Epithelial cell of prostate (primary cell): ENCODE measurements at places on chromosomes 3 and 15.

GRCh38 chr3:58038675-58039292 is 30.6 kb downstream of the FLNB start:
- no peak for DNase-seq

GRCh38 chr3:37386627-37387230 is 212.3 kb upstream of the LRRFIP2 start:
- DNase-seq: no peak

- no peak for DNase-seq
These were observed 148.9 kb downstream of the PLCL2 start for GRCh38 chr3:17033516-17034168.

GRCh38 chr15:41897363-41897799 is 3.5 kb upstream of the SPTBN5 start:
- DNase-seq: no peak

DNA sequence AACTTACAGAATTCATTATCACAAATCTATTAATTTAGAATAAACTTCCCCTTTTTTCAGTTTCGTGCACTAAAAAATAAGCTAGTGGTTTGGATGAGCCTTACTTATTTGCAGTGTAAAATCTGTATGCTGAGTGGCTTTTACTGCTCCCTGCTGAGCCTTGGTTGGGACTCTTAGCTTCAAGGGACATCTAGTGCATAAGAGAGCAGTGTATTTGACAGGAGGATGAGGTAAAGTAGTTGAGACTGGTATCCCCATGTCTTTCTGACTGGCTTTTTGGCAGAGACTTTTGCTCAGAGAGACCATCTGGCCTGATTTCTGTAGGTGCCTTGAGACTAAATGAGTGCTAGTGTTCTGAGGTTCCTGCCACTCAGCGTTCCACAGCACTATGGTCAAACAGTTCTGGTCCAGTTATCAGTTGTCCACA is 11.8 kb downstream of the CAPN7 start:
- no peak for DNase-seq

DNA sequence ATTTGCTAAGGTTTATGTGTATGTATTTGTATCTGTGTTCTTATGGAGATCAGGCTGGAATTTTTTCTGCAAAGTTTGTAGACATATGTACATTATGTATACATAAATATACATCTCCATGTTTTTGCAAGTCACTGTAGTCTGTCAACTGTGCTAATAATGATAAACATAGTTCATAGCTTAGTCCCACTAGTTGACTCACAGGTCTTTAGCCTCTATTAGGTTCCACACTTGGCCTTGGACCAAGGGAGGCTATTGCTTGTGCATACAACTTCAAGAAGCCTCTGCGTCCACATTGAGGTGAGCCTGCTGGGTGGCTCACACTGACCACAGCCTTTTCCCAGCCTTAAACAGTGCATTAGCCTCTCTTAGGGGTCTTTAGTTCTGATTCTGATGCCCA is 243.8 kb upstream of the PEX5L start:
- DNase-seq: peak; percentile 31

- peak; percentile 99 for DNase-seq
These were observed 403.3 kb upstream of the THBS1 start for GRCh38 chr15:39177561-39177960.

DNA sequence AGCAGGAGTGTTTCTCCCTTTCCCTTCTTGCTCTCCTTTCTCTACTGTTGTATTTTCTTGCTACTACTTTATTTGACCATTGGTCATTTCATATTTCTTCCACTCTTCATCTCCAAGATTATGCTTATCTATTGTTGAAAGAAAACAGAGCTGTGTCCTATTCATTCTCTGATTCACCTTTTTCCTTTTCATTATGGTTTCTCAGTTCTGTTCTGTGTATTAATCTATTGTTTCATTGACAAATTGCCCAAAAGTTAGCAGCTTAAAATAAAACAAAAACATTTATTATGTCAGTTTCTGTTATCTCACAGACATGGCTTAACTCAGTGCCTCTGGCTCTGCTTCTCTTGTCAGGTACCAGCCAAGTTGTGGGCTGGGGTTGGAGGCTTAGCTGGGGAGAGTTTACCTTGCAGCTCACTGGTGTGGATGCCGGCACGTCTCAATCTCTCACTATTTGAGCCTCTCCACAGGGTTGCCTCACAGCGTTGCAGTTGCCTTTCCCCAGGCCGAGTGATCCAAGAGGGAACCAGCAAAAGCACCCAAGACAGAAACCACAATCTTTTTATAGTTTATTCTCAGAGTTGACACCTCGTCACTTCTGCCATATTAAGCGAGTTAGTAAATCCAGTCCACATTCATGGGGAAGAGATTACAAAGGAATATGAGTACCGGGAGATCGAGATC is 36.9 kb upstream of the FILIP1L start:
- DNase-seq: no peak

DNA sequence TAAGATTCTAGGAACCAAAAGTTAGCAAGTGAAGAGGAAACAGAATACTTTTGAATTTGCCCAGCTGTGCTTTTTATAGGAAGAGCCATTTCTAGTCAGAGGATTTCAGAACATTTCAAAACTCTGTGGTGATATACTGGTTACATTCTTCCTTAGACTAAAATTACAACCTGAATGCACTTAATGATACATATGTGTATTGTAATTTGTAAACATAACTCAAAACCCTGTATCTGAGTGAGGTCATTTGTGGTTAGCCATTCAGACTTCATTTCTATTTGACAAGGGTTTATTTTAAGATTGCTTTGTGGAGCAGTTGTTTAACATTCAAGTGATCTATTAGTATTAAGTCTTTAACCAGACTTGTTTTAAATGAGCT is 59.4 kb upstream of the TRIM71 start:
- DNase-seq: no peak

GRCh38 chr3:24588629-24589512 is 94.2 kb upstream of the THRB start:
- no peak for DNase-seq

GRCh38 chr3:14252321-14253021 is 73.9 kb downstream of the LSM3 start:
- DNase-seq: no peak

DNA sequence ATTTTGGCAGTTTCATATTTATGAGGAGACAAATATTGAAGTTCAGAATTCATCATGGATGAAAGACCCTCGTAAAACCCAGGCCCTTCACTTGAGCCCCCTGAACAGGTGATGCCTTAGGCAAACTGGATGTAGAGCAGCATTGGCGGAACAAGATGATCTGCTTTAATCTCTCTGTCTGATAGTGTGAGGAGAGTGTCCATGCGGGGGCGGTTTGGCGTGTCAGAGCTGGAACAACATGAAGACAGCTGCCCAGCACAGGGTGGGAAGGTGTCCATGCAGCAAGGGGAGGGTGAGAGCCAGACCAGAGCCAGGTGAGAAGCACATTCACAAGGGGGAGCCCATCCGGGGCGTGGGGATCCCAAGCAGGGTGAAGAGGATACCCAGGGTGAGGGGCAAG is 31.8 kb upstream of the ANP32A start:
- no peak for DNase-seq

- DNase-seq: no peak
These were observed 75.7 kb downstream of the GAP43 start for GRCh38 chr3:115698851-115699591.

GRCh38 chr15:57784081-57784511 is 77.6 kb downstream of the POLR2M start:
- DNase-seq: no peak

- no peak for DNase-seq
These were observed 293.8 kb downstream of the MEX3B start for GRCh38 chr15:81751816-81752545.

DNA sequence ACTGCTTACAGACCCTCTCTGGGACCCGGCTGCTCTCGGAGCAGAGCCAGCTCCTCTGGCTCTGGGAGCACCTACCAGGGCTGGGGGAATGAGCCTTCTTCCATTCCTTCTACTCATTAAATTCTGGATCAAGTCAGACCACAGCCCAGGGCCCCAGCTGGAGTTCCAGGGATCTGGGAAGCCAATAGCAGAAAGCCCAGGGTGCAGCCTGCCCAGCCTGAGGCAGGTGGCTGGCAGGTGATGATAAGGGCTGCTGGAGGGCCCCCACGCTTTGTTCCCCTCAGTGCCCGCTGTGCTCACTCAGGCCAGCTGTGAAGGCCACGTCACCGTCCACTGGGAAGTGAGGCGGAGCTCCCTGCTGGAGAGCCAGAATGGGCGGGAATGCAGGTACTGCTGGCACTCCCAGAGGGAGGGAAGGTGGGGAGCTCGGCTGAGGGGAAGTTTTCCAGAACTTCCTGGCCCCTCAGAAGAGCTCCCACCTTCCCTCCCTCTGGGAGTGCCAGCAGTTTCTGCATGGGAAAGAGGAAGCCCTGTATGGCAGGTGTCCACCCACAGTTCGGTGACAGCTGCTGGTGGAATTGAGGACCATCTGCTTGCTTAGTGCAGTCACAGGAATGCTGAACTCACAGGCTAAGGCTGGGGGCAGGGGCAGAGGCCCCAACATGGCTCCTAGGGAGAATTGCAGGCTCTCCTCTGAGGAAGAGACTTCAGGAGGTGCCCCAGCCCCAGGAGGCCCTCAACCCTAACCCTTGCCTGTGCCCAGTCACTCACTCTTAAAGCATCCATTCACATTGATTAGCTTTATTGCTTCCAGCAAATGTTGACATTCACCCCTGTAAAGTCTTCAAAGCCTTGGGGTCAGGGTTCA is 12.6 kb upstream of the RTP3 start:
- no peak for DNase-seq

GRCh38 chr3:152084441-152085158 is 184.1 kb upstream of the MBNL1 start:
- no peak for DNase-seq

- peak; percentile 62 for DNase-seq
These were observed 32.2 kb downstream of the ATP13A4 start for GRCh38 chr3:193522473-193522872.

GRCh38 chr3:169297214-169297613 is 366.3 kb downstream of the MECOM start:
- DNase-seq: no peak

- no peak for DNase-seq
These were observed 14.1 kb downstream of the LOXL1 start for GRCh38 chr15:73940061-73940981.

- DNase-seq: no peak
These were observed 6.7 kb downstream of the EOMES start for GRCh38 chr3:27715454-27715806.

GRCh38 chr3:158455406-158455805 is 115.6 kb upstream of the MLF1 start:
- no peak for DNase-seq

- peak; percentile 20 for DNase-seq
These were observed 295.3 kb downstream of the RBMS3 start for GRCh38 chr3:29576181-29576580.

DNA sequence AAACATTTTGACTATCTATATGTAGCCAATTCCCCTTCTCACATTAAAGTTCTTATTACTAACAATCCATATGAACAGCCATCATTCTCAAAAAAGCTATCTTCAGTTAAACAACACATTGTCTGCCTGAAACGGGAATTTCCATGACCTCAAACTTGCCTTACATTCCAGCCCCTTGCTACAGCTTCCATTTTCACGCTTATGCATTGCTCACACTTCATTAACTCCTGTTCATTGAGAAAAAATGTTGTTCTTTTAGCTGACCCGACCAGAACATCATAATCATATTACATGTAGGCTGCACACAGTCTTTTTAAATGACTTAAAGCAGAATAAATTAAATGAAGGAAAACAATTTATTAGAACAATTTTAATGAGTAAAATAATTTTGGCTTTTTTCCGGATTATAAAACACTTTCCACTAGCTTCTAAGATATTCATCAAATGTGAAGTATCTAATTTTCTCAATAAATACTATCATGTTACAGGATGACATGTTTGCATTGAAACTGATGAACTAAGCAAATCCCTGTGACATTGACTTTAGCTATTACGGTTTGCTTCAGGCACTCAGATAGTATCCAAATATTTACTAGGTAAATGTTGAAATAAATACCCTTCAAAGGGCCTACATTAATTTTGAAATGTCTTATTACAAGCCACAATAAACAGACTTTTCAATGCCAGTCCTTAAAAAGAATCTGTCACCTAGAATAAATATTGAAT is 49.9 kb downstream of the P3H2 start:
- DNase-seq: no peak

DNA sequence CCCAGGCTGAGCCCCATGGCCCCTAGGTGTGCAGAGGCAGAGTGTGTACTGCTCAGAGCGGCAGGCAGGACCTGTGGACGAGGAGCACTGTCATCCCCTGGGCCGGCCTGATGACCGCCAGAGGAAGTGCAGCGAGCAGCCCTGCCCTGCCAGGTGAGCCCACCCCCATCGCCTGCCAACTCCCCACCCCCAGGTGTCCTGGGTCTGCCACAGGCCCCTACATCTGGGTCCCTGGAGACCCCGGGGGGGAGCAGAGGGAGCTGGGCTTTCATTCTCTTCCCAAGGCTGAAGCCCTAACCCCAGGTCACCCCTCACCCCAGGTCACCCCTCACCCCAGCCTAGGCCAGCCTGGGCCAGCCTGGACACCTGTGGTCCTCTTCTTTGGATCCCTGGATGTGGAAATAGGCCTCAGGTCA is 93.1 kb downstream of the TBC1D2B start:
- no peak for DNase-seq

DNA sequence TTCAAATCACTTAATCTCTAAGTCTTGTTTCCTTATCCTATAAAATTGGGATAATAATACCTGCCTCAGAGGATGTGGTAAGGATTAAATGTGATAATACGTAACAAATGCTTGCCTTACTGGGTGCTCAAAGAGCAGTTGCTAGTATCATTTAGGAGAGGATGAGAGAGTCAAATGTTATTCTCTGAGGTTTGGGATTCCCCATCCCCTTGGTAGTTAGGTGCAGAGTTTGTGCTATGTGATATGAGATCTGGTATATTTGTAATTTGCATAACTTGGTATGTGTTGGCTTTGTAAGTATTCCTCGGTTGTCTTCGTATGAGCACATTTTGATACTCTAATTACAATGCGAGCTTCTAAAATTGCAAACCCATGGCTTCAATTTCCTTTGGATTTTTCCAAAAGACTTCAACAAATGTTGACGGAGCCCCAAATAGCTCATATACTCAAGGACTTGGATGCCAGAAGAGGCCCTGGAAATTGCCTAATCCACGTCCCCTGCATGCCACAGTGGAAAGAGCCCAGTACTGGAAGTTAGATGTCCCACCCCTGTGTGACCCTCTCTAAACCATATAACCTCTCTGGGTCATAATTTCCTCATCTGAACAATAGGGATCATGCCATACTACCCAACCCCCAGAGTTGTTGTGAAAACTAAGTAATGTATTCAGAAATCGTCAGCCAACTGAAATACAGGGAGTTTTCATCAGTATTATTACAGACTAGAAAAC is 85.0 kb downstream of the FBN1 start:
- DNase-seq: no peak

GRCh38 chr3:60622349-60622748 is 628.9 kb downstream of the FHIT start:
- DNase-seq: no peak

- no peak for DNase-seq
These were observed 714.8 kb downstream of the FHIT start for GRCh38 chr3:60536420-60536819.

DNA sequence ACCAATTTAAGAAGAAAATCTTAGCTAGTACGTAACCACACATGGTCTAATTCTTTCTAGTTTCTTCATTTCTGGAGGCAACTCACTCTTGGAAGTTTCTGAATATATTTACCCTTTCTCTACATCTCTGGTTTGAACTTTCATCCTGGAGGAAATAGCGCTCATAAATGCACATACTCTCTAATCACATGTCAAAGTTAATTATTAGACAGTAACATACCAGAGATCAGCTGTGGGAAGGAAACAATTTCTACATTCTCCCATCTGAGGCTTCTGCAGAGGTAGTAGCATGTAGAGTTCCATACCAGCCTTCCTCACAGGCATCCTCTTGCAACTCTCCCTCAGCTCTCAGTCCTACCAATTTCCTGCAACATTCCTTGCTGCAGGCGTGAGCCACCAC is 132.5 kb downstream of the RBPMS2 start:
- no peak for DNase-seq

- no peak for DNase-seq
These were observed 54.7 kb upstream of the PPARG start for GRCh38 chr3:12234192-12234591.
